ENCODE measurements at places on chromosomes 2 and 18.

DNA sequence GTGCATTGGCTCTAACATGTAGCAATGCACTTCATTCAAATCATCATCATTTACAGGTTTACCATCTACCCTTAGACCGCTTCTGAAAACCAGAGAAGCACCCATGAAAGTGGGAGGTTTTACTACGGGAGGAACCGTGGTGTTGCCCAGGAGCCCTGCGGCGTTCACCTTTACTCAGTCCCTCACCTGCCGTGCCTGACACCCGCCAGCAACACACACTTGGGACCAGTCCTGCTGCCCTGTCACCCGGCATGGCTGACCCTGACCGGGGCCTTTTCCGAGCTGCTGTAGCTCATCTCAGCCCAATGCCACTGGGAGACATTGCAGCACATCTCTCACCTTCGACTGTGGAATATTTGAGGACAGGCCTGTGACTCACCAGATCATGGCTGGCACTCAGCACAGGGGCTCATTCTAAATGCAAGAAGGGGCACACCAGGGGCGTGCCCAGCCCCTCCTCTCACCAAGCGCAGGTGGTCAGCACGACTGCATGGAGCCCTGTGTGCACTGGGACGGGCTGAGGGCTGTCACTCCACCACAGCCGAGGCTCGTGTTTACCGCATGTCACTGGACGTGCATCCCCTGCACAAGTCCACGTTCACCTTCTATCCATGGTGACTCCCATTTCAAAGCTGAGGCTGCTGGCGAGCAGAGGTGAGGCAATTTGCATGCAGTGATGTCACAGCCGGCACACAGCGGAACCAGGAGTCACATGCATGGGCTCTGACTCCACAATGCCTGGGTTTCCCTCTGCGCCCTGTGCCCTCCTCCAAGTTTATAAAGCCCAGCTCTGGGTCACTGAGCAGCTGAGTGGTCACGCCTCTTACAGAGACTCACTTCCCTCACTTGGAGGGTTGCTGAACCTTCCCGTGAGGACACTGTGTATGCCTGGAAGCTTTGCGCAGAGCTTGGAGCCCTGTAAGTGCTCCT is 76.7 kb upstream of the SNTG2 start:
- no peak for DNase-seq

DNA sequence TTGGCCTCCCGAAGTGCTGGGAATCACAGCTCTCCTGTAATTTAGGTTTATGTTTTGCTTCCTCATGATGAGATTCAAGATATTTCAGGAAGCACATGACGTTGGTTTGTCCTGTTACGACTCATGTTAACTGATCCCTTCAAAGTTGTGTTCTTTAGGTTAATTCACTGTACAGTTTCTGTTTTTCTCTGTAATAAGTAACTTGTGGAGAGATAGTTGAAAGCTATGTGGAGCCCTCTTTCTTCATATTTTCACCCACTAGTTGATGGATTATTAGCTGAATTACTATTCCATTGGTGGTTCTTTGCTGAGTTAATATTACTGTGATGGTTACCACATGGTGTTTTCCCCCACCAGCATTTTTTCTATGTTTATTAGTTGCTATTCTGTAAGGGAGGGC is 18.3 kb upstream of the CHCHD5 start:
- no peak for DNase-seq

DNA sequence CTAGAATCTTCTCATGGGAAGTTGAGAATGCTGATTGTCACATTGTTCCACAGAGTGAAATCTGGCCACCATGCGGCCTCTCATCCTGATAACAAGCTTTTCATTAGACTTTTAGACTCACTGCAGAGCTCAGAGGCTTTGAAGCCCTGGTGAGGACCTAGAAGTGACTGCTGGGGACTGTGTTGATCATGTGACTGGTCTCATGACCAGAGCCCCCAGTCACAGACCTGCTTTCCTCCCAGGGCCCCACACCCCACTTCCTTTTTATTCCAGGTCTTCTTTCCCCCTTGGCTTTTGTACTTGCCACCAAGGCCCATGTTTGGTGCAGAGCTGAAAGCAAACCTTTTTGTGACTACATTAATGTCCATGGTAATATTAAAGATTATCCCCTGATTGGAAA is 45.2 kb downstream of the PRKCE start:
- DNase-seq, result no peak

DNA sequence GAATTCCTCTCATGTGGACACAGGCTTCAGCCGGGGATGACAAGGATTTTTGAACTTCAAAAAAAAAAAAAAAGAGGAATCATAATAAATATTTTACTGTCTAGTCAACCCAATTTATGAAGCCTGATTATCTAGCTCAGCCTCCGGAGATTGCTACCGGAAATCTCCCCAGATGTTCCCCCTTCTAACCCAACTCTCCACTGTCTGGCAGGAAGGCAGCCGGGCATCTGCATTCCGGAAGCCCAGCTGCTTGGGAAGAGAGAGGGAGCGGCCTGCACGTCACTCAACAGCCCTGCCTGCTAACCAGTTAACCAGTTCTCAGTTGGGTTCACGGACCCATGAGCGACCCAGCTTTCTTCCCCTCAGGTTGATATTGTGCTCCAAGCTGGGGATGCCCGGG is 87.2 kb upstream of the POU3F3 start:
- no peak for DNase-seq

- DNase-seq, result no peak
Observed at GRCh38 chr2:74293191-74293991, 49.8 kb downstream of the SLC4A5 start.

- DNase-seq, result no peak
Observed at GRCh38 chr2:237879991-237880560, 20.7 kb downstream of the RAMP1 start.

- no peak for DNase-seq
Observed at GRCh38 chr2:235613649-235614048, 119.8 kb downstream of the AGAP1 start.

- DNase-seq, result no peak
Observed at GRCh38 chr2:109260886-109261700, 132.1 kb downstream of the SH3RF3 start.

DNA sequence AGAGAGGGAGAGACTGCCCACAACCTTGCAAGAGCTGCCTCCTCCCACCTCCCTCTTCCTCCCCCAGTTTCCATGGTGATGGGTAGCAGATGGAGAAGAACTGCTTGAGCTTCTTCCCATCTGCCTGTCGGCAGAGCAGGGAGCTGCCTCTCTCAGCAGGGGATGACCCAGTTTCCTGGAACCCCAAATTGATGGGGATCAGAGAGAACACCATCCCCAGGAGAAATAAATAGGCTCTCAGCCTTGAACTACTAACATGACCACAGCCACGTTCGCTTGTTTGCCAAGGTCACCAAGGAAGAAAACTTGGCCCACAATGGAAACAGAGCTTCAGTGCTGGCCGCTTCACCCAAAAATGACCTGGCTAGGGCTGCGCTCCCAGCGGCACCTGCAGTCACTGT is 82.2 kb downstream of the ADD2 start:
- no peak for DNase-seq

DNA sequence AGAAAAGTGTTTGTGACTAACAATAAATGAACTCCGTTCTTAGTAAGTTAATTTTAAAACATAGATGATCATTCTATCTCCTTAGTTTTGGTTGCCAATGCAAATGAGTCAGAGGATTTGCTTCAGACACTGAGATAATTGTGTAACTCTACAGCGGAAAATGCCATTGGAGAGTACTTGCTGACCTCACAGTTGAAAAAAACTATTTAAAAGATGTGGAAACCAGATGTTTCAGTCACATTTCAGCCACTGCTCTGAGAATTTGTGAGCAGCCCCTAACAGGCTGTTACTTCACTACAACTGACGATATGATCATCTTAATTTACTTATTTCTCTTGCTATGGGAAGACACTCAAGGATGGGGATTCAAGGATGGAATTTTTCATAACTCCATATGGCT is at the start of gene TNFAIP6:
TNFAIP6 (plus strand) TSS at position 234 of the 400 bp plus-strand sequence; CDS start at position 309, 75 bp downstream.
- DNase-seq, result no peak

DNA sequence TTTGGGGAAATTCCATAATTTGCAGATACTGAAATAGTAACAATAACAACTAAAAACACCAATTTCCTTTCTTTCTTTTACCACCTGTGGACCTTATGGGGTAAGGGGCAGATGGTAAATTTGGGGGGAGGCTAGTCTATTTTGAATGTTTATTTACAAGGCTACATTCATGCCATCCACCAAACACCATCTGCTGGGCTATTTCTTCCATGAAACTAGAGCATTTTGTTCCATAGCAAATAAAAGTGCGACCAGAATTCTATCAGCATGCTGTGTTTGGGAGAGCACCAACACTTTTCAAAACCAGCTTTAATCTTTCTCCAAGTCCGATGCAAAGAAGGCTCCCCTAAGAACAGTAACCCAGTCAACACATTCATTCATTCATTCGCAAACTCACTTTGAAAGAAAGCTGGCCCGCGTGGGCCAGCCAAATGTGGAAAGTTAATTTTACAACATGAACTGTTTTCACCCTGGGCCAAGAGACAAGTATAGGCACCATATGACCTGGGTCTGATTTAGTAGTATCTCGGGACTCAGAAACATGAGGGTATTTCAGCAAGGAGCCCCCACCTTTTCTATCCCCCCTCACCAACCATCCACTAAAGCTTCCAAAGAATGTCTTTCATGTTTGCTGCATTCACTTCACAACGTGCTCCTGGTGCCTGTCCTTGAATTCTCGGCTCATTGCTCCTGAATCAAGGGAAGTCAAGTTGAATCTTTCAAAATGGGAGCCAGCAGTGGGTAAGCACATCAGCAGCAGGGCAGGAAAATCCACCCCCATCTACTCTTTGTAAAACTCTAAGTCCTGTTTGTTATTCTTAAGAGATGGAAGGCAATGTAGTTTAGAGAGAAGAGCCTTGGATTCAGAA is 210.6 kb downstream of the C1D start:
- no peak for DNase-seq

- DNase-seq, result no peak
Observed at GRCh38 chr2:98348066-98348561, 1.9 kb downstream of the CNGA3 start.

GRCh38 chr2:179574061-179574519 is 287.3 kb downstream of the ZNF385B start:
- no peak for DNase-seq

DNA sequence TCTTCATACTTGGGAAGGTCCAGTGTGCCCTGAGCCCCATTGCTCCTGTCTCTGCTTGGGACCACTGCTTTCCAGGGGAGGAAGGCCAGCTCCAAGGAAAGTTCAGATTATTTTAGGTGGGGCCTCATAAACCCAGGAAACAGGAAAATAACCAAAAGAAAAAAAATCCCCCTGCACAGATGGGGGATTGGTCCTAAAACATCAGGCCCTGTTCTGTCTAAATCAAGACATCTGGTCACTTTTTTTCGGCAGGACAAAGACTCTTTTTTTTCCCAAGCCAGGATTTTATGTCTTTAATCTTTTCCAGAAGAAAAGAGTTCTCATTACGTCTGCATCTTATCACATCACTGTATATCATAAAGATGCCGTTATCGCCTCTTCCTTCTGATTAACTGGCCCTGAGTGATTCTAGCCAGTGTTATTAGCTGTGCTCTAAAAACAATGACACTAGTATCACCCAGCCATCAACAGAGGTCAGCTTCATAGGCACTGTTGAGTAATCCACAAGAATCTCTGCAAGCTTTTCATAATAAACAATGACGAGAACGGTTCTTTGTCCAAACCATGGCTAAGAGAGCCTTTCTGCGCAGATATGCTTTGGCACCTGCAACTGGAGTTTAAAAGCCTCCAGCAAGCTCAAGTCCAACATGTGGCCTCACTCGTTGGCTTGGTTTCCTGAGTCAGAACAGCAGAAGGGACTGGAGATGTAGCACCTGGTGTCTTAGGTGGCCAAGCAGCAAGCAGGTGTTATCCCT is 138.2 kb downstream of the VAPA start:
- DNase-seq, result no peak

GRCh38 chr2:202555356-202555755 is 79.4 kb upstream of the FAM117B start:
- peak; percentile 18 for DNase-seq

- no peak for DNase-seq
Observed at GRCh38 chr2:47661310-47661709, 121.6 kb upstream of the MSH6 start.

DNA sequence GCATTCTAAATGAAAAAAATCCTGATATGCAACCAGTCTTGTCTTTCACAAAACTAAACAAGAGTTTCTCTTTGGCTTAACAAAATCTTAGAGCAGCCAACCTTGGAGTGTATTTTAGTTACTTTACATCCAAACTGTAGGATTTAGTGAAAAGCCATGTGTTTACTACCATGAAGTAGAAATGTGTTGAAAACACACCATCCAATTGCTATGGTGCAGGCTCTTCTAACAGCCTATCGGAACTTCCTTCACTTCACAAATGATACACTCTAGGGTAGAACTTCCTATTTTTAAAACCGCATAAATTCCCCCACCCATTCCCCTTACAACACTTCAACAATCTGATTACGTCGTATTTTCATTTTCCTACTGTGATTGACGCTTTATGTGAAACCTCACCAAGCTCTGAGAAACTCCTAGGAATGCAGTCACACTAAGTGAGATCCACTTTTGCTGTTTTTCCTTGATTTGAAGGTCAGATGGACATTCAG is 74.4 kb upstream of the MAP4K4 start:
- no peak for DNase-seq

DNA sequence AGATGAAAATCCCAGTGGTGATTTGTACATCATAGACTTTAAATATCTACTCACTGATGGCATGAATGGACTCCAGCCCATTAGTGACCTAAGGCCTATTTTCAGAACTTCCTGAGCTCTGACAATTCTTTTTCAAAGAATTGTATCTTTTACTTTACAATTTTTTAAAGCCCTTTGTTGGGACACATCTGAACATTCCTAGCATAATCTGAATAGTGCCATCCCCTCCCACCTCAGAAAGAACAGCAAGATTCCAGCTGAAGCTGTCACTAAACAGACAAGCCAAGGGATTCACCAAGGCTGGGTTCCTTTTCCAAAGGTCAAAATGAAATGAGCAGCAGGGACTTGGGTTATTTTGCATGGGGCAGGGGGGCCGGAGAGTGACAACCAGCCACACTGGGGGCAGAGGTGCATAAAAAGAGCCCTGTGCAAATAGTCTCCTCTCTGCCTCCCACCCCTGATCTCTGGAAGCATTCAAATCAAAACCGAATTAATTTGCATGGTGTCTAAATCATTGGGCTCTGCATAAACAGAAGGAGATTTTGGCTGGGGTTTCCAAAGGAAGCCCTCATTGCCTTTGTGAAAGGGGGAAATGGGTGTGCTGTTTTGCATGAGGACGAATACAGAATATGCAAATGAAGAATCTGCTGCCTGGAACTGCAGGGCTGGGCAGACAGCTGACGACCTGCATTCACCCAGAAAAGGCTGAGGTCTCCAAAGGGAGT is 17.2 kb downstream of the EPHA4 start:
- DNase-seq, result no peak

Data from activated naive CD8-positive, alpha-beta T cell treated with anti-CD3 and anti-CD28 coated beads, Interleukin-2, amount 50 U/mL, for 24 hours (primary cell).